Osteoblast (primary cell): ENCODE measurements at places on chromosomes 1 and 21. TPM values are rescaled to one million over a fixed set of nuclear protein-coding genes. Genes with fewer than 3 reads are reported as not detected.

- DNase-seq: peak; percentile 82
These were observed 37.3 kb downstream of the COL18A1 start for GRCh38 chr21:45442276-45442675.

DNA sequence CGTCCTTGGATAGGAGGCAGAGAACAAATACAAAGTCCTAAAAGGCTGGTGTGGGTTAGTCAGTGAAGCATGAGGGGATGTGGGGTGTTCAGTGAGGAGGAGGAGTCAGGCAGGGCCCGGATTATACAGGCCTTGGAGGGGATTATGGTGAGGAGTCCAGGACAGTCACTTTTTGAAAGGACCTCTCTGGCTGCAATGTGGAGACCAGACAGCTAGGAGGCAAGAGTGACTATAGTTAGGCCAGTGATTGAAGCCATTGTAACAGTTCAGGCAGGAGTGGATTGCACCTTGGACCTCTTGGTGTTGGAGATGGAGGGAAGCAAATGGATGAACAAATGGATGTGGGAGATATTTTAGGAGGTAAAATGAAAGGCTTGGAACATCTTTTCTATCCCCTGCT lies 115.8 kb downstream of the C1orf94 start:
- no peak for DNase-seq

The NVL gene
- 20.6 and 23.9 TPM in 2 replicates for total RNA-seq

DNA sequence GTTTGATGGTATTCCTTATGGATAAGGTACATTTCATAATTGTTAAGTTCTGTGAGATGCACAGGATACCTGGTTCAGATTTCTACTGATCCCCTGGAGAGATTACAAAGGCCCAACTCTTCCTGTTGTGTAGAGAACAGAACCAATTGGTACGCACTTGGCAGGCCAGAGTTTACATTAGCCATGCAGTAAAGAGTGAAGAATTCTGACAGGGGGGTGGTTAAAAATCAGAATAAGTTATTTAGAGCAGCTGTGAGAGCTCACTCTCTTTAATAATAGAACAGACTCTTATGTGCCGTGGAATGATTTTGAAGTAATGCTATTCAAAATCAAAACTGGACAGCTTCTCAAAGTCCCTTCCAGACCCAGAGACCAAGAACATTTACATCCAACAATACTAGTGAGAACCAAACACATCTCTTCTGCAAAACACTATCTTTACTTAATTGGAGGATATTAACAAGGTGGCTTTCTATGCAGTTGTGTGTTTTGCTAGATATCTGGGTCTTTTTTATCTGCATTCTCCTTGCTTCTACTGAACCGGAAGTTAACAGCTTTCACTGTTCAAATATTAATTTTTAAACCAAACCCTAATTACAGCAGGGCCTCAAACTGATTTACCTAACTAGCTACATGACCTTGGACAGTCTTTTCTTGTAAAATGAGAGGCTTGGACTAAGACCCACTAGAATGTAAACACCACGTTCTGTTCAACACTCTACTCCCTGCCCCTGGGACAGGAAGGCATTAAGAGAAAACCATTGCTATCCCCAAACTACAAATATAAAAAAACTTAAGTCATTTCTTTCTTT lies 4.0 kb downstream of the USP24 start:
- DNase-seq: peak; percentile 60

DNA sequence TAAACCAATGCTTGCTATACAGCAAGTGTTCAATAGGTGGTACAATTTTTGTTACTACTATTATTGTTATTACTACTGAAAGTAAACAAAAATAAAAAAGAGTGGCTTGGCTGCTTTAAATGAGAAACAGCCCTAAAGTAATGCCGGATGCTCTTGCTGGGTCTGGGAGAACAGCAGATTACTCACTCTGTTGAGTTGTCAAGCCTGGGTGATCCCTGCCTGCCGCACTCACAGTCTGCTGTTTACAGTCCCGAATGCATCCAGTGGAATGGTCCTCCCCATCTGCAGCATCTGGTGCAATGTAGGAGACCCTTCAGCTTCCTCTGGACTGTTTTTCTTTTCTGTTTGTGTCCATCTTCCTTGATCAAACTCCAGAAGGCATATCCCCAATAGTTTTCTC lies 102.7 kb upstream of the IVNS1ABP start:
- DNase-seq: peak; percentile 65

GRCh38 chr1:153122831-153123421 lies 9.6 kb upstream of the SPRR2F start:
- no peak for DNase-seq

DNA sequence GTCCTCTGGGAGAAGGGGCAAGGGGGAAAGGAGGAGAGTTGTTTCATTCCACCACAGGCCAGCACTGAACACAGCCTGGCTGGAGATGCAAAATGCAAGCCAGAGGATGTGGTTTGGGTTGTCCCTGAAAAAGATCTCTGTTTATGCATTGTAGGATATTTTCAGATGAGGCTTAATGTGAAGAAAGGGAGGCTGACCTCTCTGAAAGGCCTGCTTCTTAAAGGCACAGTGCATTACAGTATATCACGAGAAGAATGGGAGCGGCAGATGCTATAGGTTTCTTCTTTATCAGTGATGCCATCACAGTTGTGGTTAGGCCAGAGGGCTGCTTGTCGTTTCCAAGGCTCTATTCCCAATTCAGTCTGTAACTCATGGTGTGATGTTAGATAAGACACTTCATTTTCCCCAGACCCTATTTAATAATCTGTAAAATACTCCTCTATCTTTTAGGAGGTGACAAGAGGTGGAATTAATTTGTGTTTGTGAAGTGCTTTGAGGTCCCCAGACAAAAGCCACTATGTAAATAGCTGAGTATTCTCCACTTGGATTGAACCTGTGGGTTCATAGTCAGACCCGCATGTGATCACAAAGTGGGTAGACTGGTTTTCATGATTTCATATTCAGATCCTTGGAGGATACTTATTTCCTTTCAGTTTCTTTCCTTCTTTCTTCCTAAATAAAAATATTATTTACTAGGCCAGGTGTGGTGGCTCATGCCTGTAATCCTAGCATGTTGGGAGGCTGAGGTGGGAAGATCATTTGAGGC lies 76.5 kb upstream of the WDR26 start:
- peak; percentile 81 for DNase-seq

The AADACL3 gene
- total RNA-seq: not detected in 2 replicates
